ENCODE measurements at places on chromosomes 12 and 14. TPM values are rescaled to one million over a fixed set of nuclear protein-coding genes. Genes with fewer than 3 reads are reported as not detected.
A peak's percentile ranks its signal among the peaks of the same experiment; 100 is the strongest.

The KRT8 gene
- 1,194 TPM for total RNA-seq

- peak overlapping the region; percentile 16 for H3K4me3 ChIP-seq
- peaks cover 29% of the 10 kb centered on the region for H3K4me1 ChIP-seq
- H3K36me3 ChIP-seq: no peaks in the 10 kb centered on the region
- H3K27ac ChIP-seq: no peak overlapping the region
- no peak for DNase-seq
These were observed 15.2 kb downstream of the HHIPL1 start for GRCh38 chr14:99660006-99660566.

DNA sequence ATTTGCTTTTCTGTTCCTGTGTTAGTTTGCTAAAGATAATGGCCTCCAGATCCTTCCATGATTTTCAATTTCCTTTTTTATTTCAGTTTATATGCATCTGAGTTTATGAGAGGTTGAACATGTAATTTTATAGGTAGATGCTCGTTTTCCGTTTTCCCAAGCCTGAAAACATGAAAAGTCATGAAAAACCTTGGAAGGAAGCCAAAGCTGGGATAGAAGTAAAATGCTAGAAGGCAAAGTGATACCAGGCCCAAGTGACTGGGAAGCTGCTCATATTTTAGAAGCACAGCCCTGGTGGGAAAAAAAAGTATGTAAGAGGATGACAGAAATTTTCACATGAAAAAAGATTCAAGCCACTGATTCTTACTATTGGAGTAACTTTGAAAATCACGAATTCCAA, 290.8 kb downstream of the PRKD1 start:
- peak overlapping the region; percentile 58 for H3K27ac ChIP-seq
- peaks cover 11% of the 10 kb centered on the region for H3K4me1 ChIP-seq
- no peaks in the 10 kb centered on the region for H3K27me3 ChIP-seq
- no peak overlapping the region for H3K4me3 ChIP-seq

GRCh38 chr12:101850199-101850598, 19.4 kb upstream of the GNPTAB start:
- no peak for DNase-seq
- H3K4me1 ChIP-seq: peaks cover 9% of the 10 kb centered on the region
- no peaks in the 10 kb centered on the region for H3K36me3 ChIP-seq
- no peak overlapping the region for H3K27ac ChIP-seq

GRCh38 chr14:23398348-23398747, 9.7 kb downstream of the MYH6 start:
- H3K4me3 ChIP-seq: no peak overlapping the region
- peaks cover 49% of the 10 kb centered on the region for H3K27me3 ChIP-seq
- no peaks in the 10 kb centered on the region for H3K36me3 ChIP-seq
- H3K27ac ChIP-seq: no peak overlapping the region

- no peak overlapping the region for H3K27ac ChIP-seq
- no peak for DNase-seq
- no peak overlapping the region for H3K4me3 ChIP-seq
- no peaks in the 10 kb centered on the region for H3K36me3 ChIP-seq
- no peaks in the 10 kb centered on the region for H3K27me3 ChIP-seq
These were observed 246.4 kb upstream of the PWP1 start for GRCh38 chr12:107439026-107439738.

DNA sequence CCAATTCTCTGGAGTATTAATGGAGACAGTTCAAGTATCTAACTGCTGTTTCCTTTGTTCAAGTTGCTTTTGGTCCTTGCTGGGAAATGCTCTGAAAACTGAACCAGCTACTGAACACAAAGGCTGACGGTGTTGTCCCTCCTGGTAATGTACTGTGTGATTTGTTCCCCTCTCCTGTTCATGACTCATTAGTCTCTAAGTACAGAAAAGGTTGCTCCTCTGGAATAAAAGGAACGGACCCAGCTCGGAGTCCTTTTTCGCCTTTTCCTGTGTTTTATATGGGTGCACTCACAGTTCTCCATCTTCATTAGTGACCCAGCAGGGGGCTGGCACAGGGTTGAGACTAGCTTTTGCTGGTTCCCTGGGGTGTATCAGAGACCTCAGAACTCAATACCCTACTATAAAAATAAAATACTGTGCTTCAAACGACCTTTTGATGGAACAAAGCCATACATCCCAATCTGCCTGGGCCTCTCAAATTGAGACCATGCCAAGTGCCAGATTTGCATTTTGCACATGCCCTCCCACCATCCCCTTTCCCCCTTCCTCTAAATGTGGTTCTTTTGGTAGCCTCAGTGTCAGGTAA, 269.7 kb downstream of the RAD51B start:
- no peak overlapping the region for H3K4me3 ChIP-seq
- DNase-seq: no peak

- peaks cover 22% of the 10 kb centered on the region for H3K27me3 ChIP-seq
- no peaks in the 10 kb centered on the region for H3K4me1 ChIP-seq
- H3K27ac ChIP-seq: no peak overlapping the region
- no peak for DNase-seq
- peaks cover 8% of the 10 kb centered on the region for H3K36me3 ChIP-seq
These were observed 51.8 kb downstream of the WIF1 start for GRCh38 chr12:65069336-65069735.

Data from mesothelial cell of epicardium (in vitro differentiated cells).